ENCODE measurements at places on chromosomes 3 and 15. TPM values are rescaled to one million over a fixed set of nuclear protein-coding genes. Genes with fewer than 3 reads are reported as not detected.
A peak's percentile ranks its signal among the peaks of the same experiment; 100 is the strongest.

Gene PLEKHO2
- total RNA-seq: 4.5 TPM

- no peak for DNase-seq
Measured at GRCh38 chr15:33587773-33588172, 277.0 kb downstream of the RYR3 start.

GRCh38 chr3:197736010-197736490 lies 654 bp downstream of the RUBCN start:
- peak; percentile 43 for DNase-seq

- no peak for DNase-seq
Measured at GRCh38 chr3:185470323-185470722, 28.5 kb downstream of the TMEM41A start.

Gene ADGRG7
- not detected for total RNA-seq

- no peak for DNase-seq
Measured at GRCh38 chr3:167973901-167974300, 121.8 kb downstream of the GOLIM4 start.

GRCh38 chr15:89364741-89365450 lies 30.3 kb upstream of the POLG start:
- no peak for DNase-seq

Gene DCUN1D1
- total RNA-seq: 60.3 TPM

Gene TMCO5A
- not detected for total RNA-seq

DNA sequence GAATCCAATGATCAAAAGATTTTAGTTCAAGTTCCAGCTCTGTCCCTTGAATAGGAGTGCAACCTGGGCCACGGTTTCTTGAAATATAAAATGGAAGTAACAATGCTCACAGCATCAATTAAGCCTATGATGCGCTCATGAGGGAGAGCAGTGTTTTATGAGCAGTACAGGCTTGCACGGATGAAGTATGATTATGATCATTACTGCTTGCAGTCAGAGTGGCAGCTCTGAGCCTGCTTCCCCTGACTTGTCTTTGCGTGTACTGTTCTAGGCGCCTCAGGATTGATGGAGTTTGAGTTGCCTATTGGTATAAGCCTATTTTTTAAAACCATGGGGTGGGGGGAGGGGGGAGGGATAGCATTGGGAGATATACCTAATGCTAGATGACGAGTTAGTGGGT lies 37.0 kb downstream of the ITGB5 start:
- DNase-seq: no peak

Gene SELENOK
- total RNA-seq: 68.5 TPM

- no peak for DNase-seq
Measured at GRCh38 chr3:52030714-52031310, 25.6 kb downstream of the DUSP7 start.

DNA sequence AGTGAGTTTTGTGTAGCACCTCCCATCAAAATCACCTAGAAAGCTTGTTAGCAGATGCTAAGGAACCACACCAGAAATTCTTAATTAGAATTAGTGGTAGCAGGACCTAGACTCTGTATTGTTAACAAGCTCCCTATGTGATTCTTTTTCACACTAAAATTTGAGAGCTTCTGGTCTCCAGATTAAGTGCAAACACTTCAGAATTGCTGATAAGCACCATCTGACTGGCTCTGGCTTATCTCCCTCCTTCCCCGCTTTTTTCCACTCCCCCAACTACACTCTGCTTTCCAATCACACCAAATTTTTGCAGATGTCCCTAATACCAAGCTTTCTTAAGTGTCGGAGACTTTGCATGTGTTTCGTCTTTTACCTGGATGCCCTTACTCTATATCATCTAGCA lies 410.1 kb upstream of the DPH6 start:
- DNase-seq: no peak

- no peak for DNase-seq
Measured at GRCh38 chr15:33107950-33108349, 86.6 kb downstream of the FMN1 start.

Gene SERINC4
- 0.41 TPM for total RNA-seq

- DNase-seq: no peak
Measured at GRCh38 chr3:55569033-55569599, 82.0 kb upstream of the WNT5A start.

Gene ALDH1A2
- 3.3 TPM for total RNA-seq

DNA sequence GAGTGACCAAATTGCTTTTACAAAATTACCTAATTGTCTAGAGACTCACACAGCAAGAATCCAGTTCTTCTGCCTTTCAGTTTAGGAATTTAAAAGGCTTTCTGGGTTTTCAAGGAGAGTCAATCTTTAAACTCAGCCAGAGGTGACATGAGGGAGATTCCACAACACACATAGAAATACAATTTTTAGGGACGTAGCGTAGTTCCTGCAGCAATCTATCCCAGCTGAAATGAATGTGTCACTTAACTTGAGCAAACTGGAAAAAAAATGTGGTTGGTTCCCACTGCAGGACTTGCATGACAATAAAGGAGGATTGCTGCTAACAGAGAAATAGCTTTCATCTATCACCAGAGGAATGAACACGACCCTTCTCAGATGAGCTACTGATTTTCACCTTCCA lies 269.7 kb downstream of the OTOL1 start:
- DNase-seq: no peak

GRCh38 chr3:177037241-177037640 lies 160.0 kb downstream of the TBL1XR1 start:
- DNase-seq: no peak

DNA sequence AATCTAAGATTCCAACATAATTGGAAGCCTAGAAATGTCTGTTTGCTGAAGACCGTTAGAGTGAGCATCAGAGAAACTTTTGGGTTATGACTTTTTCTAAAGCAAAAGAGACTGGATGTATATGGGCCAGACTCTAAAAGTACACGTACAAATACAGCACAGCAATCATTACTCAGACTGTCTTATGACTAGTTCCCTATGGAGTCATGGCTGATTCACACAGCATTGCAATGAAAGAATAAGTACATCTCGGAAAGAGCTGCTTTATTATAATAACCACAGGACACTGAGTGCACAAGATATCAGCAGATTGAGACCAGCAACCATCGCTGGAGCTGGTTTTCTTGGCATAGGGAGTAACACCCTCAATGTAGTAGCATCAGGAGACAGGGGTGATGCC lies 618.6 kb downstream of the NLGN1 start:
- DNase-seq: no peak

- no peak for DNase-seq
Measured at GRCh38 chr15:70879401-70879800, 12.8 kb downstream of the THAP10 start.

Gene MTMR10
- 6.1 TPM for total RNA-seq

Gene PDIA5
- 2.0 TPM for total RNA-seq

DNA sequence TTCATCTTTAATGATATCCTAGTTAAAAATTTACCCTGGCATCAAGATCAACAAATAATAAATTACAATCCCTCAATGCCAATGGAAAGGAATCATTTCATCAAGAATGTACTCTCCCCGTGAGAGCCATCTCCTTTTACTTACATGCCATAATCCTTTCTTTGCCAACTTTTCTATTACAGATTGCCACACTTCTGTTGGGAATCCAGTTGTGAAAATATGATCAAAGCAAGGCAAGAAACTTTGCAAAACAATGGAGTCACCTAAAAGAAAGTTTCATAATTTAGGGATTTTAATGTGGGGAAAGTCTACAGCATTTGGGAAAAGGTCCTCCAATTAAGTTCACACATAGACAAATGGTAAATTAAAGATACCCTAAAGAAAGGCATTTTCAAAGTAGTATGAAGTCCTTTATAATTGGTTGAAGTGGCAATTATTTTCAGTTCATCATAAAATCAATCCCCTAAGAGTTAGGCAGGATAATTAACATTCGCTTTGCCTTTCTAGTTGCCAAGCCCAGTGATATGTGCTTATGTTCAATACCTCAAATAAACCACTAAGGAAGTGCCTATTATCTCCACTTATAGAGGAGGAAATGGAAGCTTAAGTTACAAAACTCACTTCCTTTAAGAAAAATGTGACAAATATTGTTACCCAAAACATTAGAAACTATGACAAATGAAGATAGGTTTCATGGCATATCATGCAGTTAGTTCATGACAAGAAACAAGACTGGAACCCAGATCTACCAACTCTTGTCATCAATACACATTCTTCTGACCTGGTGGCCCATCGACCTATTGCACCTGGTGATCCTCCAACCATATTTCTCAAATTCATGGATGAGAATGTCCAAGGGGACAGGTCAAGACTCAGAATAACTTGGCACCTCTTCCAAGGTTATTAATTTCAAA lies 49.1 kb downstream of the TRANK1 start:
- DNase-seq: no peak

- DNase-seq: no peak
Measured at GRCh38 chr3:187750513-187751123, 5.3 kb upstream of the BCL6 start.

Gene ELL3
- 1.2 TPM for total RNA-seq

DNA sequence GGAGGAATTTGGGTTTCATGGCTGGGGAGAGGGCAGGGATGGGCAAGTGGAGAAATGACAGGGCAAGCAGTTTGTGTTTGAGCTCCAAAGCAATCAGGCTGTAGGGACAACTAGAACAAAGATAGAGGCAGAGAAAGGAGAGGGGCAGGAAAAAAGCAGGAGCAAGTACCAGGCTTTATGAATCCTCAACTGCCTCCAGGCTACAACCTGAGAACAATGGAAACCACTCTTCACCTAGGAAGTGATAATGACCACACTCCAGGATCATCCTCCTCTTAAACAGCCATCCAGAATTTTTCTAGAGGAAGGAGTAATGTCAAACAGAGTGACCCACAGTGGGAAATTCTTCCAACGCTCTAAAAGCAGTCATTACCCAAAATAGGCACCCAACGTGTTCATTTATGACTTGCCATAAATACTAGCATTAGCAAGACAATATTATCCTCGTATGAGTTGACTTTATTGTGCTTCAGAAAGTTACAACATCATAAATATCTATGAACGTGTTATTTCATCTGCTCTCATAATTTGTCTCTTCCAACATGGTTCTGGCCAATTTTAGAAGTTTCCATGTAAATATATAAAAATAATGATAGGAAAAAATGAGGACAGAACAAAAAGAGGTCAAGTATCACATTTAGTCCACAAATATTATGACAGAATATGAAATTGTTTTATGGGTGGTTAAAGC lies 50.5 kb downstream of the TNFAIP8L3 start:
- no peak for DNase-seq

Gene MYRIP
- total RNA-seq: 10.6 TPM

Gene TAGLN3
- total RNA-seq: 174 TPM

Gene BHLHE40
- total RNA-seq: 2.9 TPM

- DNase-seq: no peak
Measured at GRCh38 chr15:41855261-41855961, 16.8 kb downstream of the PLA2G4B start.

Gene ITPKA
- total RNA-seq: 1.6 TPM

DNA sequence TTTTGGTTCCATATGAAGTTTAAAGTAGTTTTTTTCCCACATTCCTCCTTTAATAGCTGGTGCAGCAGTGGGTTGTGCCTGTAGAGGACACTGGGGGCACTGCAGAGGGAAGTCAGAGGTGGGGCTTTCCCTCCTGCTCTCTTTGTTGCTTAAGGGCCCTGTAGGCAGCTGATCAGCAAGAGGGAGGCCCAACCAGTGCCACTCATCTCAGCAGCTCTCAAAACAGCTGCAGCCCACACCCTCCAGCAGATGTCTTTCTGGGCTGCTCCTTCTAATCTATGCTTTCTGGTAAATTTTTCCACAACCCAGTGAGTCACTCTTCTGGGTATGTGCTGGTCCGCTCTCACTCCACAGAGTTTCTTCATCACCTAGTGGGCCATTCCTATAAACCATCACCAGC lies 263.8 kb downstream of the FEZF2 start:
- DNase-seq: no peak

- DNase-seq: peak; percentile 29
Measured at GRCh38 chr3:25856902-25857518, 67.1 kb downstream of the OXSM start.

Gene CD96
- total RNA-seq: not detected

GRCh38 chr3:149160754-149161300 lies 31.4 kb downstream of the HPS3 start:
- no peak for DNase-seq

Gene GRIP2
- total RNA-seq: 8.2 TPM

DNA sequence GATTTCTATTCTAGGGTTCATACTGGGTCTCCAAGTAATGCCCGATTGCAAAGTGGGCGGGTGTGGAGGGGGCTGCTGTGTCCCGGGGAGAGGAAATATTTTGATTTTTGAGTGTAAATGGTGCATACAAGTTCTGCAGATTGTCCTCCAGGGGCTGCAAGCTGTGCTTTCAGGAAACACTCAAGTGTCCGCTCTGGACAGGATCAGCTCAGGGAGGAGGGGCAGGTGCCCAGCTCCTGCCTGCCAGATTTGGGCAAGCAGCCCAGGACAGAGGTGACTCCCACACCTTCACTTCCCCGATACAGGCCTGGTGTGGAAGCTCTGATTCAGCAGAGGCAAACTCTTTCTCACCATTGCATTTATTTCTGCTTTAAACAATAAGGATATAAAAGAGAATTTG lies 142.7 kb downstream of the ALDH1A2 start:
- DNase-seq: no peak

GRCh38 chr15:39299486-39300267 lies 281.2 kb upstream of the THBS1 start:
- no peak for DNase-seq

Gene SAMD7
- not detected for total RNA-seq

DNA sequence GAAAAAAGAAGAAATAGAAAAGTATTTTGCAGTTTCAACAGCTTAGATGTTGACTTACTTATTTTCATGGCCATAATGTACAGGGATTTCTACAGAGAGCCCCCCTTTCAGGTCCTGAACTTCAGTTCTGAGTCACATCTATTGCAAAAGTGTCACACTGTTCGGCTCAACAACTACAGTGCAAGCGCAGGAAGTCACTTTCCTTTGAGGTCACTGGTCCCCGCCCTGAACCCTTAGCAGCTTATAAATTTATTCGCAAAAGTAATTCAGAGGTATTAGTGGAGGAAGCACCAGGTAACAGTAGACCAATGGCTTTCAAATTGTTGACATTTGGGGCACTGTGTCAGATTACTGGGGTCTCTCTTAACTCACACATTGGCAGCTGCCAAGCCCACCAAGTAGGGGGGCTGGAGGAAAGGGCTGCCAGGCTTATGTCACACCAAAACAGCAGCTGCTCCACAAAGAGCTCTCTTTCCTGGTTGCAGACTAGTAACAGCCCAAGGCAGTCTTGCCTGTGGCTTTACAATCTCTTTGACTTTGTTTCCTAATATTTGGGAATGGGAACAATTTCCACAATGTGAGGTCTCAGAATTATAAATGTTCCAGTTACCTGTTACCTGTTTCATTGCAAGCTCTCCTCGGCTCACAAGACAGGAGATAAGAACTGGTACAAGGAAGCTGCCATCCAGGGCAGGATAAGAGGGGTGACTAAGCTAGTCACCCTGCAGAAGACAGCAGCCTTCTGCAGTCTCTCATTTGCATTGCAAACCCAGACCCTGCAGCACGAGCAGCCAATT lies 130.2 kb upstream of the STRIT1 start:
- no peak for DNase-seq

Gene MEIS2
- total RNA-seq: 380 TPM

Data from frontal cortex (tissue), 4 donors.